NCI-H1048 (cell line): ENCODE measurements at places on chromosomes 3 and 15.

- no peak for DNase-seq
These were observed 102.7 kb downstream of the ROBO2 start for GRCh38 chr3:77142578-77142977.

- no peak for DNase-seq
These were observed 29.3 kb downstream of the MAP2K5 start for GRCh38 chr15:67571648-67572415.

GRCh38 chr3:183098536-183099025, 715 bp downstream of the MCCC1 start:
- no peak for DNase-seq

GRCh38 chr3:165502707-165503106, 306.5 kb upstream of the SLITRK3 start:
- DNase-seq, result no peak

DNA sequence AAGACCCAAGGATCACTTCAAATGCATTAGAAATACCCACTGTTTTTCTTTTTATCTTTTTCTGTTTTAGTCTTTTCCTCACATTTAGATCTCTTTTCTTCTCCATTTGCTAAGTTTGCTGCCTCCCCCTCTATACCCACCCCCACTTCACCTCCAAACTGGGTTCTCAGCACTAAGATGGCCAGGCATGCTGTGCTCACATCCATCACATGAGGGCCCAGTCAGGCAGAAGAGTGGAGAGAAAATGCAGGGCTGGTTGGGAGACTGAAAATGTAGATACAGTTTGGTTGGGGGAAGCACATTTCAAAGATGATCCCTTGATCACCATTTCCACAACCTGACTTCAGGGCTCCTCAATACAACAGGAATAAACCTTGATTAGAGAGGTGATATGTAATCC, 8.7 kb downstream of the GAP43 start:
- no peak for DNase-seq

GRCh38 chr15:68700455-68701123, 120.1 kb downstream of the ANP32A start:
- DNase-seq, result no peak

DNA sequence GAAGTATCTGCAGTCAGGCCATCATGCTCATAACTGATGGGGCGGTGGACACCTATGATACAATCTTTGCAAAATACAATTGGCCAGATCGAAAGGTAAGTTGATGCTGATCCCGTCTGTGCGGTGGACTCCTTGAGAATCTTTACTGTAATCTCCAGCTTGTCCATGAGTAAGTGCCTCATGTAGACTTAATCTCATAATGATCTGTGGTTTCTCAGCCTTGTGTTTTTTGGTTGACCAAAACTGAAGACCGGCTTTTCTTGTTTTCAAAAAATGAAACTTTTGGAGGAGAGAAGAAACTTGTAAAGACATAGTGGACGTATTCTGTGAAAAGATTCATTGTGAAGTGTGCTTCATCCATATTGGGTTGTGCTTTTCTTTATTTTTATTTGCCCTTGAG, 285.7 kb downstream of the LRTM1 start:
- no peak for DNase-seq

- no peak for DNase-seq
These were observed 73.9 kb upstream of the MFGE8 start for GRCh38 chr15:88986949-88987590.

DNA sequence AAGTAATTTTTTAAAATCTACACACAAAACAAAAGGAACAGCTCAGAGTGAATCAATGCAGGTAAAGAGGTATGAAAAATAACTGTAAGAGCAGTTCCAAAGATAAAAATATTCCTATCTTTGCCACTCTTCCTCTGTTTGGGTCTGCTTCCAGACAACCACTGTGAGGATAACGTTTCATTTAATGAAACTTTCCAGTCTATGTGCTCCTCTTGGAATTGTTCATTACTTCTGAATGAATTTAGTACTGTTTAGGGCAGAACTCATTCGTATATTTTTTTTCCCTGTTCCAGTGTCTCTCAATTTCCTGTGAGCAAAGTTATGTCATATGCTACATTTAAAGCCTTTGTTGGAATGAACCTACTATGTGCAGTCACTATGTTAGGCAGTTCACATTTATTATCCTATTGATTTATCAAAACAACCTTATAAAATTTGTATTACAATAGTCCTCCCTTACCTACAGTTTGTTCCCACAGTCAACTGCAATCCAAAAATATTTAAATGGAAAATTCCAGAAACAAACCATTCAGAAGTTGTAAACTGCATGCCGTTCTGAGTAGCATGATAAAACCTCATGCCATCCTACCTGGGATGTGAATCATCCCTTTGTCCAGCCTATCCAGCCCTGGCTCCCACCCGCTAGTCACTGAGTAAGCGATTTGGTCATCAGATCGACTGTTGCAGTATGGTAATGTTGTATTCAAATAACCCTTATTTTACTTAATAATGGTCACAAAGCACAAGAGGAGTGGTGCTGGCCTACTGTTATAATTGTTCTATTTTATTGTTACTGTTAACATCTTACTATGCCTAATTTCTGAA, 98.1 kb downstream of the TMCC1 start:
- DNase-seq, result no peak

DNA sequence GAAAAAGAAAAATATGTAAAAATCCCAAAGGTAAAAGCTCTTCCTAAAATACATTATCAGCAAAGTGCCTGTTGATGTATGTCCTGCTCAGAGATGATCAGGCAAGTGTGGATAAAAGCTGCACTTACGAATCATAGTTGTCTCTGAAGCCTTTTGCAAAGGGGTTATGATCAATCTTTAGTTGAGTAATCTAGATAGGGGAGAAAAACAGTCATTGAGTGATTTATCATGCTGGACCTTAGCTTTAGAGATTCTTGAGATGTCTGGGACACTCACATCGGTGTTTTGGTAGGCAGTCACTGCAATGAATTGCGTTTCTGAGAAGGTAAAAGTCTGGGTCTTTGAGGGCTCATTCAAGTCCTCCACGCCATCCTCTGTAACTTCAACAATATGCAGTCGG, 3.7 kb downstream of the EOMES start:
- no peak for DNase-seq

- no peak for DNase-seq
These were observed 34.7 kb downstream of the ZNF445 start for GRCh38 chr3:44442596-44443309.

DNA sequence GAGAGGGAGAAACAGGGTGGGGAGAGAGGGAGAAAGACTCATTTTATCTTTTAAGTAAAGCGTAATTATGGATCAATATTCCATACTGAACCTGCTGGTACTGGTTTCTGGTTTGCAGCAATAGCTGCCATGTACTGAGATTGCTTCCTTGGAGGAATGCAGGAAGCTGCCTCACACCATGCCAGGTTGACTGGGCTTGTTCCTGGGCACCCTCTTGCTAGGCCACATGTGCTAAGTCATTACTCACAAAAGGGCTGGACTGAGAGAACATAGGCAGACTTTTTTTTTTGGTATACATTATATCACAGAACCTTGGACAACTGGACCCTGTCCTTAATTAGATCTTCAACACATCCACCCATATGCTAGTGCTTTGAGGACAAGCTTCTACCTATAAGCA, 193.4 kb downstream of the ZNF621 start:
- DNase-seq, result no peak

DNA sequence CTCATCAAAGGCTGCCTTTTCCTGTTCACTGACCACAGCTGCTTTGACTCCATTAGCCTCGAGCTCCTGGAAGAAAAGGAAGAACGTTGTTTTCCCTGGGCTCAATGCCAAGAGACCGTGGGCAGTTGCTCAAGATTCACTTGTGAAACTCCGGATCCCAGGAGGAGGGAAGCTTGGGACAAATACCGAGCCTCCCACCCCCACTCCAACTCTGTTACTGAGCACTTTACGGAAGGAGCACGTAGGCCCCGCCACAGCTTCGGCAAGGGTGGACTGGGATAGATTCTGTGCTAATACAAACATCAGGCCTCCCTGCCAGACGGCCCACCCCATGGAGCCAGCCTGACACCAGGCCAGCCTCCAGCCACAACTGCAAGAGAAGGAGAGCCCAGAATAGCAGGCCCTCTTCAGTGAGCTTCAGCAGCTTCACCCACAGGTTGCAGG, 10.8 kb upstream of the FANCD2 start:
- DNase-seq, result no peak

- no peak for DNase-seq
These were observed 113.8 kb downstream of the SNRK start for GRCh38 chr3:43400167-43400566.

- no peak for DNase-seq
These were observed 642 bp downstream of the ZBTB11 start for GRCh38 chr3:101676216-101676764.

GRCh38 chr15:69508659-69509058, 56.0 kb downstream of the RPLP1 start:
- DNase-seq, result no peak

DNA sequence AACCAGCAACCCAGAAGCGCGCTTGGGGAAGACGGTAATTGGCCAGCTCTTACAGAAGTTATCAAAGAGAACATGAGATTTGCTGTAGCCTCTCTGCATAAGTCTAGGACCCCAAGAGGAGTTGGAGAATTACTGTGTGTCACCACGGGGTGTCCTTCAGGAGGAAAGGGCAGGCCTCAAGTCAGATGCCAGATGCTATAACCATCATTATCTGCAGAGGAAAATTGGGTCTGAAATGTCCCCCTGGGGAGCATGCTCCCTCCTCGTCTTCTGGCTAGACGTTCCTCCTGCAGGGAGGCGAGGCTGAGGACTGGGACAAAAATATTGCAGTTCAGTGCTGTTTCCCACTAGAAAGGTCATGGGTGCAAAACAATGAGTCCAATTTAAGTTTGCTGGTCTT, 380.5 kb upstream of the CFAP20DC start:
- no peak for DNase-seq

GRCh38 chr3:124556636-124557035, 173.6 kb upstream of the UMPS start:
- DNase-seq, result no peak

- no peak for DNase-seq
These were observed 23.6 kb upstream of the TRIM59 start for GRCh38 chr3:160473221-160473620.

GRCh38 chr3:113654851-113655250, 41.6 kb downstream of the USF3 start:
- no peak for DNase-seq

- no peak for DNase-seq
These were observed 11.6 kb upstream of the SEMA5B start for GRCh38 chr3:123039178-123039577.

- no peak for DNase-seq
These were observed 131.1 kb upstream of the NSMCE3 start for GRCh38 chr15:29400701-29401100.

- no peak for DNase-seq
These were observed 78.5 kb upstream of the FAM174B start for GRCh38 chr15:92733934-92734521.

- DNase-seq, result no peak
These were observed 265.5 kb downstream of the NR2F2 start for GRCh38 chr15:96595951-96596350.

DNA sequence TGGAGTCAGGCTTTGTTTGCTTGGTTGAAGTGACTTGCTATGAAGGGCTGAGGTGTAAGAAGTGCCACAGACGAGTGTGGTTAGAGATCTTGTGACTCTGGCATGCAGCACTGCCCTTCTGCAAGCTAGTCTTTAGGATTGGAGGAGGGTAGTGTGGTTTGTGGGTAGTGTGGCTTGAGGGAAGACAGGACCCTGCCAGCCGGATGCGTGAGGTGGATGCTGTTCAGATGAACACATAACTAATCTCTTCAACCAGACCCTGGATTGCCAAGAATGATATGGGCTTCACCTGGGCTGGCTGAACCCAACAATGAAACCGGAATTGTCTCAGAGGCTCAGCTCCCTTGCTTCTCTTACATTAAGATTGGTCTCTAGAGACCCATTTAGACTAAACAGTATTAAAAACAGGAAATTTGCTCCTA, 32.7 kb downstream of the STARD9 start:
- no peak for DNase-seq

DNA sequence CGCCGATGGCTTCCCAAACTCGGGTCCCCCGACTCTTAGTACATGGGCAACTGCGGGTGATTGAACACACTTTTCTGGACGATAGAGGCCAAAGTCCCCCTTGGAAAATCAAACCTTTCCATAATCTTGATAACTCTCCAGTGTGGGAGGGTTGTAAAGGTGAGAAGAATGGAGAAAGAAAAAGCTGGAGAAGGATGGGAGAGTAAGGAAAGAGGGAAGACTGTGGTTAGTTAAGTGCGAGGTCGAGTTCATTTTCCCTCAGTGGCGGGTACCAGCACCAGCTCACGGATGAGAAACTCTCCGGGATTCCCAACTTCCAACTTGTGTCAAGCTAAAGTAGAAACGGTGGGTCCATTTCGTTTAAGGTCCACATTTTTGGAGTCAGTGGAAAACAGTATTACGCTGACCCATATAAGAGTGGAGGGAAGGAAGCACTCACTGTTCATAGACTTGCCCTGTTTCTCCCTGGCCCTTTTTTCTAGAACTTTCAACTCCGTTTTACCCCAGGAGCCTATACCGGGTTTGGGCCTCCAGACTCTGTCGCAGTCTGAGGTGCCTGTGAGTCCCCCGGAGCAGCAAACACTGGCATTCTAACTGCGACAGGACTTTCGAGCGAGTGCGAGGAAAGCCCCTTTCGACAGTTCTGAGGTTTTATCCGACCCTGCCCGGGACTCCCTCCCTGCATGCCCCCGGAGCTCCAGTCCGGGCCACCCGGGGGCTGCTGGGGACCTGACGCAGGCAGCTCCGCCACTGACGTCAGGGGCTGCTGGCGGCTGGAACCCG, 14.8 kb downstream of the ZIC1 start:
- no peak for DNase-seq

DNA sequence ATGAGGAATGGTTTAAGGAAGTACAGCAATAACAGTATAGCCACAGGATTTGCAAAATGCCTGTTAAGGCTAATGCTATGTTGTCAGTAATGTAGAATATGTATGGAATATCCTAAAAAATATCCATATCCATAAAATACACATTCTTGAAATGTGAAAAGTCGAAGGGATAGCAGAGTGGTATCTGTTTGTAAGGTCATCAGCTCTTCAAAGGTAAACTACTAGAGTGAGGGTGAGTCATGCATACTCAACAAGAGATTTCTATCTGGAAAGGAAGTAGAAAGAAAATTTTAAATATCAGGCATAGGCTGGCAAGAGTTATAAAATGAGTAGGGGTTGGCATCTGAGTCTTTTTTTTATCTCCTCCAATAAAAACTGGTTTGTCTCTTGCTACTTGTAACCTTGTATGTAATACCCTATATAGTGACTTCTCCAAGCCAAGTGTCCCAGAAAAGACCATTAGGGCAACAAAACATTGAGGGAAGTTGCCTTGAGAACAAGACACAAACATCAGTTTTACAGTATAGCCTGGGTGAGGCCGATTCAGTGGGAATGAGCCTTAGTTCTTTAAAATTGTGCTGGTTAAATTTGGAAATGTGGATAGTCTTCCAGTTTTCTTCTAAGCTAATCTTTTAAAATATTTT, 103.1 kb downstream of the SPATA16 start:
- DNase-seq, result no peak

- DNase-seq, result no peak
These were observed 12.1 kb downstream of the ALAS1 start for GRCh38 chr3:52210037-52210436.

- DNase-seq, result no peak
These were observed 3.6 kb downstream of the WHAMM start for GRCh38 chr15:82812994-82813393.

GRCh38 chr3:8503871-8504610, 2.4 kb downstream of the LMCD1 start:
- peak; percentile 29 for DNase-seq
